Breast epithelium (tissue), 4 donors: ENCODE measurements at places on chromosomes 3 and 15. TPM values are rescaled to one million over a fixed set of nuclear protein-coding genes. Genes with fewer than 3 reads are reported as not detected.

DNA sequence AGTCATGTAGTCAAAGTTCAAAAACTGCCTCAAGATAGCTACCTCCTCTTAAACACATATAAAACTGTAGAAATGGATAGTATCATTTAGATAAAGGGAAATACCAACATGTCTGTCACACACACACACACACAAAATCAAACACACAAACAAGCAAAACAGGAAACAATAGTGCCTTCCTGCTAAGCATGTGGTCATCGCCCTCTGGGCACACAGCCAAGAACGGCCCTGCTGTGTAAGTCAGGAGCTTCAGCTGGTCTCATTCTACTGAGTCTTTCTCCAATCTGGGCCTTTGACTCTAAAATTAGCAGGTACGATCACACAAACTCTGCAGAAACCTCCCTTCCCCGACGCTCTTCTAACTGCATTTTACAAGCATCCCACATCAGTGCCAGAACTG is 272.2 kb upstream of the CHRNA7 start:
- DNase-seq = peak; percentile 56
- no peaks in the 10 kb centered on the region for H3K36me3 ChIP-seq
- H3K4me3 ChIP-seq = no peak overlapping the region
- H3K27ac ChIP-seq = no peak overlapping the region

RARRES1 gene
- 568 TPM for total RNA-seq

DNA sequence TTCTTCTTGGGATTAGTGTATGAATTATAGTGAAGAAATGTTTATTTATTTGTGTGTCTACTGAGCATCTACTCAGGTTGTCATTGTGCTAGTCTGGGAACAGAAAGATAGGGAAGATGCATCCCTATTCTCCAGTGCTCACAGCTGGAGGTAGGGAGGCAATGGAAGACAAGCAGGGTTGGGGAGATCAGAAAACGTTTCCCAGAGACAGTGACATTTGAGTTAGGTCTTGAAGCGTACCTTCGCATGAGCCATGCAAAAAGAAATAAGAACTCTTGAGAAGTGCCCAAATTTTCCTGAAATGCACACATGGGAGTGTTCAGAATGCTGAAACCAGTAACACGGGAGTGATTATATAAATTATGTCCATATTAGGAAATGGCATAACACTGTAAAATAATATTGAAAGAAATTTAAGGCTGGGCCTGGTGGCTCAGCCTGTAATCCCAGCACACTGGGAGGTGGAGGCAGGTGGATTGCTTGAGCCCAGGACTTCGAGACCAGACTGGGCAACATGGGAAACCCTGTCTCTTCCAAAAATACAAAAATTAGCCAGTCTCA is 5.3 kb upstream of the CEMIP start:
- H3K27me3 ChIP-seq = peaks cover 6% of the 10 kb centered on the region

DNA sequence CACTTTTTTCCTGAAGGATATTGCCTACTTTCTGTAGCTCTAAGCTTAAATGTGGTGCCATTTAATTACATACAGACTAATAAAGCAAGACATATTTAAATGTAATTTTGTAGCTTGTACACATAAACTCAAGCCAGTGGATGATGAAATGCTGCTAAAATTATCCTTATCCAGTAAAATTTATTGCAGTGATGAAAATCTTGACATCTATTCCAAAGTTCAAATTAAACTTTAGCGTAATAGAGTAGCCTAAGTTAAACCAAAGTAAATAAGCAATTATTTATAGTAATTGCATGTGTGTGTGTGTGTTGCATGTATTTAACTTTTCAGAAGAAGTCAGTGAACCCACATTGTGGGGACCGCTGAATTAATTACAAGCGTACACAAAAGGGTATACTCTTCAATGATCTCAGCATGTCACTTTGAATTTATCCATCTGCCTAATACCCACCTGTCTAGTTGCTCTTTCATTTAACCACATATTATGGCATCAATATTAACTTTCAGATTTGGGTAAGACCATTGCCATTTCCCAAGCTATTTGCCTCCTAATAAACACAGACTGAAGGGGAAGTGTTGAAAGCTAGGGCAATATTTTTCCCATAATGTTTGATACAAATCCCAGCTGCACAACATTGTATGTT is 85.0 kb downstream of the MECOM start:
- H3K27ac ChIP-seq = no peak overlapping the region
- no peaks in the 10 kb centered on the region for H3K27me3 ChIP-seq
- no peak overlapping the region for H3K4me3 ChIP-seq
- DNase-seq = no peak
- no peaks in the 10 kb centered on the region for H3K4me1 ChIP-seq

ITPKA gene
- 0.15 TPM for total RNA-seq

- no peaks in the 10 kb centered on the region for H3K36me3 ChIP-seq
- no peaks in the 10 kb centered on the region for H3K27me3 ChIP-seq
- DNase-seq = no peak
- peak overlapping the region; percentile 68 for H3K27ac ChIP-seq
- no peaks in the 10 kb centered on the region for H3K4me1 ChIP-seq
- peak overlapping the region; percentile 78 for H3K4me3 ChIP-seq
Observed at GRCh38 chr3:132723024-132723950, 1.1 kb upstream of the NPHP3 start.

HHLA2 gene
- not detected for total RNA-seq

SENP8 gene
- total RNA-seq = 4.4 TPM

CTXND1 gene
- total RNA-seq = not detected

DNA sequence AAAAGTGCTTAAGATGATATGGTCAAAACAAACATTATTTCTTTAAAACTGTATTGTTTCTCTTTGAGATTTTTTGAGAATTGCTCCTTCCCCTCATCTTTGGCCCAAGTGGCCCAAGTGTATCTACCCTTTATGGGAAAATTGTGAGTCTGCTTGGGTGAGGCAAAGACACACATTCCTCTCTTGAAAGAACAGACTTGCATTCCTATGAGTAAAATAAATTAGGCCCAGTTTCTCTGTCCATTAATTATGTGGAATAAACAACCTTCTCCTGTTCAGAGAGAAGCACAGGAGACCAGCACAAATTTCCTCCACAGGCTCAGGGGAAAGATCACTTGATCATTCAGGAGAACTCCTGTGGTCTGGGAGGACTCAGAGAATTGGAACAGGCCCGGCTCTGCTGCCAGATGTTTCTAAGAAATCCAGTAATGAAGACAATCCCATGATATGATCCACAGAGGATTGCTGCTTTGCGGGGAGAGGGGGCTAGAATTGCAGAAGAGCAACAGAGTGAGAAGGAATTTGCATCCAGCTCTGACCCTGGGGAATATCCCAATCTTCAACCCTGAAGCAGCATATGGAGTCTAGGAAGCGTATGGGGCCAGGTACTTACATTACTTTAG is 53.8 kb upstream of the BOC start:
- H3K27ac ChIP-seq = peak overlapping the region; percentile 78
- no peaks in the 10 kb centered on the region for H3K36me3 ChIP-seq
- DNase-seq = peak; percentile 41
- no peaks in the 10 kb centered on the region for H3K27me3 ChIP-seq
- H3K4me1 ChIP-seq = no peaks in the 10 kb centered on the region
- no peak overlapping the region for H3K4me3 ChIP-seq

GRCh38 chr15:36390491-36390890 is 188.9 kb upstream of the CDIN1 start:
- DNase-seq = no peak
- H3K4me1 ChIP-seq = no peaks in the 10 kb centered on the region
- H3K4me3 ChIP-seq = no peak overlapping the region

GRCh38 chr3:190424478-190425439 is 24.9 kb downstream of the TMEM207 start:
- H3K4me3 ChIP-seq = no peak overlapping the region
- no peak overlapping the region for H3K27ac ChIP-seq
- H3K36me3 ChIP-seq = no peaks in the 10 kb centered on the region
- no peaks in the 10 kb centered on the region for H3K4me1 ChIP-seq
- DNase-seq = peak; percentile 23

CPNE9 gene
- total RNA-seq = not detected

TERC gene
- total RNA-seq = 179 TPM

DNA sequence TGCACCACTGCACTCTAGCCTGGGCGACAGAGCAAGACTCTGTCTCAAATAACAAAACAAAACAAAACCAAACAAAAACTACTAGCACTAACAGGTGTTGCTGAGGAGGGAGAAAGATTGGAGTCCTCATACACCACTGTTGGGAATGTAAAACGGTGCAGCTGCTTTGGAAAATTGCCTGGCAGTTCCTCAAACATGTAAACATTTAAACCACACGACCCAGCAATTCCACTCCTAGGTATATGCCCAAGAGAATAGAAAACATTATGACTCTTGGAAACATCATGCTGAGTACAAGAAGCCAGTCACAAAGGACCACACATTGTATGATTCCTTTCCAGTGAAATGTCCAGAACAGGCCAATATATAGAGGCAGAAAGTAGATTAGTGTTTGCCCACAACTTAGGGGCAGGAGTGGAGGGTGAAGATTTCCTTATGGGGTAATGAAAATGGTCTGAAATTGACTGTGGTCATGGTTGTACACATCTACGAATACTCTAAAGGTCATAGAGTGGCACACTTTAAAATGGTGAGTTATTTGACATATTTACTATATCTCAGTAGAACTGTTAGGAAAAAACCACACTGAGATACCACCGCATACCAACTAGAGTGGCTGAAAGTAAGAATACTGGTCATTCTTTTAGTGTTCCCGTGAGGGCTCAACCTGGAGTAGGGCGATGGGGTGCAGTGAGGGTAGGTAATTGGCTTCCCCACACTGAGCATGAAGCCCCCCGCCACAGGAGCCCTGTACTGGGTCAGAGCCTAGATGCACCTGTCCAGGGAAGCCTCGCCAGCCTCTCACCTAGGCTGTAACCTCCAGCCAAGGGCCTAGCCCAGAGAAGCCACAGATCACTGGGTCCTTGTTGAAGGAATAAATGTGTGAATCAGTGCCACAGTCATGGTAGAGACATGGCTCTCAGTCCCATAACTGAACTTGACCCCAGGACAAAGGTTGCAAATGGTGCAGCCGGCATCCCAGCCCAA is 131.1 kb downstream of the NUP210 start:
- H3K27me3 ChIP-seq = peaks cover 22% of the 10 kb centered on the region
- no peak overlapping the region for H3K4me3 ChIP-seq
- H3K4me1 ChIP-seq = no peaks in the 10 kb centered on the region
- no peaks in the 10 kb centered on the region for H3K36me3 ChIP-seq
- no peak for DNase-seq
- no peak overlapping the region for H3K27ac ChIP-seq

DNA sequence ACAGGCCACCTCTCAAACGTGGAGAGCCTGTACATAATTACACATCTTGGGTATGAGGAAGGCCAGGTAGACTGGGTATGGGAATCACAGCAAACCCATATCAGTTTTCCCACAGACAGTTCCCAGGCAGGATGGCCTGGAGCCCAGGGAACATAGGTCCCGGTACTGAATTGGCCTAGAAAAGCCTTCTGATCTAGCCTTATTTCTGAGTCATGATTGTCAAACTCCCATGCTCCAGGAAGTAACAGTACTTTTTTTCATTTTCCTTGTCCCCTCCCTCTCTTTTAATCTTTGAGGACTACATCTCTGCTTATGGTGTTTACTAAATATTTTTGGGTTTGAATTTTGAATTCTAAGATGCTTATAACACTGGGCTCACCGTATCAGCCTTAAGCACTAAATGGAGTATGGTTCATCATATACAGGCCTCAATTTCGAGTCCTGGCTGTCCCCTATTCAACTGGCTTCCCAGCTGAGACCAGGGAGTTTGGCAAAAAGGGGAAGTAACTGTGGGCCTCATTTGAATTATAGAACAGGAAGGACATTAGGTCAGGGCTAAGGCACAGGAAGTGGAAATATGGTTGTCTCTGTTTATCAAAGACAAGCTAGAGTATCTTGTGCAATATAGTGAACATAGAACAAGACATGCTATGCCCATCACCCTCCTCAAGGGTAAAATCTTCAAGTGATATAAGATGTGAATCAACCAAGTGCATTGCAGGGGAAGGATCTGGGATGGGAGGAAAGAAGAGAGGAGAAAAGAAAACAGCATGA is 494.6 kb downstream of the NTRK3 start:
- H3K4me3 ChIP-seq = no peak overlapping the region
- no peak overlapping the region for H3K27ac ChIP-seq
- no peaks in the 10 kb centered on the region for H3K27me3 ChIP-seq
- no peak for DNase-seq
- H3K36me3 ChIP-seq = no peaks in the 10 kb centered on the region

DNA sequence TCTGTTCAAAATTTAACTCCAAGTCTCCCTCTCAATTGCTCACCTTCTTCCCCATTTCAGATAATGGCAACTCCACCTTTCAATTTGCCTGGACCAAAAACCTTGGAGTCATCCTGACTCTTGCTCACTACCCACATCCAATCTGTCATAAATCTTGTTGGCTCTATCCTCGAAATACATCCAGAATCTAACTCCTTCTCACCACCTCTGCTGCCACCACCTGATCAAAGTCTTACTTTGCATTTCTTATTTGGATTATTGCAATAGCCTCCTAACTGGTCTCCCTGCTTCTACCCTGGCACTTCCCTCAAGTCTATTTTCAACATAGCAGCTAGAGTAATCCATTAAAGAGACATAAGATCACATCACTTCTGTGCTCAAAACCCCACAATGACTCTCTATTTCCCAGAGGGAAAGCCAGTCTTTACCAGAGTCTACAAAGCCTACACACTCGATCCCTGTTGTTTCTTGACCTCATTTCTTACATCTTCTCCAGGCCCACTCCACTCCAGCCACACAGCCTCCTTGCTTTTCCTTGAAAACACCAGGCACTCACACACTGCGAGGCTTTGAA is 86.6 kb downstream of the GPR156 start:
- no peak for DNase-seq
- H3K27ac ChIP-seq = no peak overlapping the region
- no peak overlapping the region for H3K4me3 ChIP-seq
- H3K36me3 ChIP-seq = no peaks in the 10 kb centered on the region

GRCh38 chr3:7847021-7847420 is 654.6 kb upstream of the LMCD1 start:
- H3K4me1 ChIP-seq = no peaks in the 10 kb centered on the region
- no peak overlapping the region for H3K27ac ChIP-seq
- no peak overlapping the region for H3K4me3 ChIP-seq
- H3K36me3 ChIP-seq = no peaks in the 10 kb centered on the region

VPS18 gene
- 25.0 TPM for total RNA-seq

COL6A5 gene
- total RNA-seq = not detected

GRCh38 chr3:1723726-1724125 is 374.9 kb upstream of the CNTN4 start:
- no peak overlapping the region for H3K27ac ChIP-seq
- H3K27me3 ChIP-seq = no peaks in the 10 kb centered on the region
- no peaks in the 10 kb centered on the region for H3K4me1 ChIP-seq
- DNase-seq = no peak
